ENCODE measurements at places on chromosomes 4 and X.

- no peak for DNase-seq
These were observed 64.9 kb downstream of the ANKRD17 start for GRCh38 chr4:73193659-73194058.

DNA sequence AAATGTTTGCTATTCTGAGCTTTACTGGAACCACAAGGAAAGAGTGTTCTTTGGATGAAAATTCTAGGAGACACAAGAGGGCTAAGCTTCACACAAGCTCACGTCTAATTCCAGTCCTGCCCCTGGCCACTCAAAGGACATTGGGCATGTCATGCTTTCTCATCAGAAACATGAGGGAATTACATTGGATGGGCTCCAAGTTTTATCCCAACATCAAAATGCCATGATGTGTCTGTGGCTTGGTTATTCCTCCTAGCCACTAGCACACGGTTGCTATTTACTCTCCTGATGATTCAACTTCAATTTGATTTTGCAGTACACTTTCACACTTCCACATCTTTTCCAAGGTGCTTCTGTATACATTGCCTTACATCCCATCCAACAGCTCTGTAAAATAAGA, 149.6 kb upstream of the FAM9B start:
- DNase-seq: no peak

DNA sequence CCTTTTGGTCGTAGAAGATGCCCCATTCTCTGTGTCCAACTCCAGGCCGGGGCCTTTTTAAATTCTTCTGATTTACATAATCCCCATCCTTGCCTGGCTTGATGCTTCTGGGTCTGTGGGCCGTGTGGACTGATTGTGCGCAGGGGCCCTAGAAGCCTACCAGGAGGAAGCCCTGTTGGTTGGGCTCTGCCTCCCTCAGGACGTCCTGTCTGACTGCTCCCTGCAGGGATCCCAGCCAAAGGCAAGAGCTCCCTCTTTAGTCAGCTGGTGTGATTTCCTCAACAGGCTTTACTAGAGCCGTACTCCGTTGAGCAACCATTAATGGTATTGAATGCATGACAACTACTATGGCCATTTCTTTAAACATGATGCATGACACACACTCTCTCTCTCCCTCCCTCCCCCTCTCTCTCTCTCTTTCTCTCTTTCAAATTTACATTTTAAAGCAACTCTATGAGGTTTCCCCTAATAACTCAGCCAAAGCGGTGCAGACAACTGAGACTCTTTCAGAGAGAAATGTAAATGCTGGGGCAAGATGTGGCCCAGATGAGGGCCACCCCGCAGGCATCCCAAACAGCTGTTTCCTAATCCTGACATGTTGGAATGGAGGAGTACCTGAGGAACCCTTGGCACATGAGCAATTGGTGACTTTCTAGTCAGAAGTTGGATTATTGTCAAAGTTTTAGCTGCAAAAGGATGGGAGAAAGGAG, 117.3 kb downstream of the DRD5 start:
- no peak for DNase-seq

DNA sequence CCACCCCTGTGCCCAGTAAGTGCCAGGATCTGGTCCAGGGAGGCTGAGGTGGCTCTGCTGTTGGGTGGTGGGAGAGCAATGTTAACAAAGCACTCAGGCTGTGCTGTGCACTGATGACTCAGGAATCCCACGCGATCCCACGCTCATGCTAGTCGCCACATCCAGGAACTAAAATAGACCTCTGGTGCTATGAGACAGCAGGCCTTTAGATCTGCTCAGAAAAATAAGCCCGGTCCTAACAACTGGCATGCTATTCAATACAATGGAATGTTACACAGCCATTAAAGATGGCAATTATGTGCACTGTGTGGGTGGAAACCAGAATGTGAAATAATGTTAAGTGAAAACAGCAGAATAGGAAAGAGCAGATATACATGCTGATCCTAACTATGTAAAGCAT, 26.0 kb downstream of the ARL13A start:
- no peak for DNase-seq

GRCh38 chr4:82469791-82470345, 39.5 kb downstream of the ENOPH1 start:
- no peak for DNase-seq

DNA sequence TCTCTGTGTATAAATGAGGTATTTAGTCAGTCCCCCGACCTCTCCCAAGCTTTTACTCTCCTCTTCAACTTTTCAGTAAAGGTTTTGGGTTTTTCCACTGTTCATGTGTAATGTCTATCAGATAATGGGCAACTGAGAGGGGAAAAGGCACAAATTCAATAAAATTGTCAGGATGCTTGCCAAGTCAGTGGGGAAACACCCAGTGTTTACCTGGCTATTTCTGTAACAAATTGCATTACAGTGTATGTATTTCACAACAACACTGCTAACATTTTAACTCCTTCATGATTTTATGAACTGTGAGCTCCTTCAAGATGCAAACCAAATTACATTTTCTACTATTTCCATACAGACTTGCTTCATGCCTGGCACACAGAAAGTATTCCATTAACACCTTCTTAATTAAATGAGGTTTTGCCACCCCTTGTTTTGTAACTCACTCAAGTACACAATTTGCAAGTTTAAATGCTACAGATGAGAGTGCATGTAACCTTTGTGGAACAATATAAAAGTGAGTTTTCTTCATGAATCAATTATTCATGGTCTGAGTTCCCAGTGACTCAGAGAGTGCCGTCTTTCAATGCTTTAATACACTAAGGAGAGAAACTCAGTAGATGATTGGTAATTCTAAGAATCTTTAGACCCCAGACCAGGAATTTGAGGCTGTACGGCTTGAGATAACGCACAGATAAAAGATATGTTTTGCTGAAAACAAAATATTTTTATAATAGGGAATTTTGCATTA, 149.8 kb upstream of the TLL1 start:
- DNase-seq: no peak

DNA sequence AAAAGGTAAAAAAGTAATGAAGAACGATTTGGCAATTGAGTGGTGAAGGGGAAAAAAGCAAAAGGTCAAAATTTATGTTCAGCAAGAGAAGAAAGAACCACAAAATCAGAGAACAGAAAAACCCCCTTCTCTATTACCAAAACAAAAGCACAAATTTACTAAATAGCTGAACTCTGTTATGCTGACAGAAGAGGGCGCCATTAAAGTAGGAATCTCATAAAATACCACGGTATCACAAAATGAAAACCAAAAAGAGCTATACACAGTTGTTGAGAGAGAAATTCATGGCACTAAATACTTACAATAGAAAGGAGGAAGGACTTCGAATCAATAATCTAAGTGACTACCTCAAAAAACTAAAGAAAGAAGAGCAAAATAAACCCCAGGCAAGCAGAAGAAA, 69.6 kb upstream of the CXorf66 start:
- DNase-seq: no peak

DNA sequence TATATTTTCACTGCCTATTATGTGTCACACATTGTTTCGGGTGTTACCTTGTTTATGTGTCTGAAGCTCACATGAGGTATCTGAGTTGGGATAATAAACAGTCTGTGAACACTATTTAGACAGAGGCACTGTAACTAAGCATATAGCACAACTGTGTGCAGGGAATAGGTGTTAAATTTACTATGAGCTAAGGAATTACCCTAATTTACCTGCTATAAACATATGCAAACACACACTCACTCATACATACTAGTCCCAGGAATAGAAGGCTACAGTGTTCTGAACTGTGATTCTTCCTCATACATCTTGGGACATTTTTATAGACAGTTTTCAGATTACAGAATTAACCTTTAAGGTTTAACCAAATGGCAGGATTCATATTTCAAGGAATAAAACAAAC, 127.6 kb upstream of the SPANXN4 start:
- DNase-seq: no peak

- no peak for DNase-seq
These were observed 395.6 kb upstream of the DIPK2B start for GRCh38 chrX:45596188-45596808.

DNA sequence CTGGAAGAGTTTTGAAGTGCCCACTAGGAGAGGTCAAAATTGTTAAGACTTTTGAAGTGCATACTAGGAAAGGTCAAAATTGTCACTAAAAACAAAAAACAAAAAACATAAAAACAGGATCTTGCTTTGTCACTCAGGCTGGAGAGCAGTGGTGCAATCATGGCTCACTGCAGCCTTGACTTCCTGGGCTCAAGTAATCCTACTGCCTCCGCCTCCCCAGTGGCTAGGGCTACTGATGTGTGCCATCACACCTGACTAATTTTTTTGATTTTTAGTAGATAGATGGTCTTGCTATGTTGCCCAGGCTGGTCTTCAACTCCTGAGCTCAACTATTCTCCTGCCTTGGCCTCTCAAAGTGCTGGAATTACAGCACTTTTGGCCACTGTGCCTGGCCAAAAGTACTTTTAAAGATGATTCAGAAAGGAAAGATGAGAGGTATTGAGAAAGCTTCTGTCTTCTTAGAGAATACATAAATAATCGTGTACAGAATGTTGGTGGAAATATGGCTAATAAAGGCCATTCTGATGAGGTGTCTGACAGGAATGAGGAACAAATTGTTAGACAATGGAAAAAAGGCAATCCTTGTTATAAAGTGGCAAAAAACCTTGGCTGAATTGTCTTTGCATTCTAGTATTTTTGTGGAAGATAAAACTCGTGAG, 43.3 kb upstream of the STX18 start:
- DNase-seq: no peak

DNA sequence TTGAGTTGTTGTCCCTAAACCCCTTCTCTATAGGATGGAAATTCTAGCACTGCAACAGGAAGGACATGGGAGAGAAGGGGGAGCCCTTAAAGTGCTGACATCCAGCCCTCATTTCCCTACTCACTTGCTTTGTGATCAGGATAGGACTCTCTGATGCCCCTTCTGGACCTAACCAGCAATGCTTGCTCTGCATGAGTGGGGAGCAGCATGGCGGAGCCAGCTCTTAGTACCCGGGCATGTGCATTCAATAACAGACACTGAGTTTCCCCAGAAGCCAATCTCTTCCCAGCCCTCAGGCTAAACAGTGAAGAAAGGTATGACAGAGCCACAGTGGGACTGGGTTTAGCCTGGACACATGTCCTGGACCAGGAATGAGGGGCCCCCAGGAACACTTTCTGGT, 14.0 kb downstream of the SOD3 start:
- no peak for DNase-seq

DNA sequence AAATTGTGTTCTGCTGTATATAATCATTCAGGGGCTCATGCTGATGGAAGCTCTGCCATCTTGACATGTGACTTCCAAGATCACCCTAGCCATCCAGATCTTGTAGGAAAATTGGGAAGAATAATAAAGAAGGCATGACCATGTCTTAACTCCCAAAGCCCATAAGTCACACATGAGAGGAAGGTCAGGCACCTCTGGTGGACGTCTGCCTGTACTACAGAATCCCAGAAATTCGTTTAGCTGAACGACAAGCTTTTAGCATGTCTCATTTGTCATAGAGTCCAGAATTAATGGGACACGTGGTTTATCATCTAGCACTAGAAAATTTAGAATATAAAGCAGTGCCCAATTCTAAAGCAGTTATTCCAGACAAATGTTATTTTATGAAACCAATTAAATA, 212.7 kb downstream of the CENPC start:
- no peak for DNase-seq

GRCh38 chrX:115134382-115134781, 54.8 kb upstream of the RBMXL3 start:
- no peak for DNase-seq

GRCh38 chrX:16743604-16744325, 24.4 kb downstream of the SYAP1 start:
- no peak for DNase-seq

GRCh38 chr4:138961129-138961528, 54.5 kb upstream of the NOCT start:
- no peak for DNase-seq

- no peak for DNase-seq
These were observed 3.4 kb downstream of the AKAP14 start for GRCh38 chrX:119899125-119899524.

DNA sequence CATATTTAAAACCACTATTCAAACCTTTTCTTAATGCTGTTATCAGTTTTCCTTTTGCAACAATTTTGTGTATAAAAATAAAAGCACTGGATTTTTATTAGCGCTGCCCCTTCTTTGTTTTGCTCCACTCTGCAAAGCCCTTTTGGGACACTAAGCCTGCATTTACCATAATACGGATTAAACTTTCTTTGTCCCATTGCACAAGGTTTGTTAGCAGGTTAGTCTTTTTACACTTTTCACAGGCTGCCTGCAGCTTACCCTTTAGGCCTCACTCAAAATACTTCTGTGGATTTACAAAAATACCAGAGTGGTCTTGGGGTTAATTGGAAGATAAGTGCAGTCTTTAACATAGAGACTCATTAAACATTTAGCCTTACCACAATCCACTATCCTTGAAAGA, 35.7 kb upstream of the MAB21L2 start:
- DNase-seq: no peak

DNA sequence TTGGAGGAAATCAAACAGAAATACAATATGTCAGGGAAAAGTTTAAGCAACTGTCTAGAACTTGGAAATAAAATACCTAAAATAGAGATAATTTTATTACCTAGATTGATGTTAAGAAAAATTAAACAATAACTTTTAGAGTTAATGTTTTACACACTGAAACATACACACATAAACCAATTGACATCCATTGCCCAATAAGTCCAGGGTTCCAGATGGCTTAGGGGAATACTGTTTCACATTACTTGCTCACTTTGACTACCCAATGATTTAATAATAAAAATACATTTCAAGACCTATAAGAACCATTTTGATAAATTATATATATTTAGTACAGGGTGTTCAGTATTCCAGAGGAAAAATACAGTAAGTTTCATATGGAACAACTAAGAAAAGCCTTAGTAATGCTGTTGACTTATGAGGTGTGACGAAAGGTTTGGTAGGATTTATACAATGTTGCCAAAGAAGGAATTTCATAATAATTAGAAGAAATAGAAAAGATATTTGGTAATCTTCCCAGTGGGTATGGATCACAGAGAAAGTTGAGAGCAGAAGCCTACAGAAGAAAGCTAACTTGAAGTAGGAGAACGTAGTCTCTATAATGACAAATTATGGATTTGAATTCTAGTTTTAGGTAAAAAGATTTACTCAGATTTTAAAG, 23.0 kb upstream of the UGT2B4 start:
- no peak for DNase-seq

DNA sequence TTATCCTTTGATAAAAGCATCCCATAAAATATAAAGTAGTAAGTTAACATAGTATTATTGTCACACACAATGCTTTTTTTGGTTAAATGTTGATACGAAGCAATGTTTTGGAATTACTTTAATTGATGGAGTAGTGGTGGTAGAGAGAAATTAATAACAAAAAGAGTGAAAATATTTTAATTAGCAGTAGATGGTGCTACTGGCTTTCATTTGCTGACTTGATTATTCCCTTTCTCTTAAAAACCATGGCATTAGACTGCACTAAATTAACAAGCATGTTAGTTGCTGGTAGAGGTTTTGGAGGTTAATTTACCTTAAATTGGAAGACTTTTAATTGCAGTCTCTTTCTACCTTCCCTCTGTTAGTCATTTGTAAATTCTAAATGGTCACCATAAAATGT, 8.9 kb upstream of the DCK start:
- no peak for DNase-seq

- DNase-seq: no peak
These were observed 49.5 kb downstream of the CLCN4 start for GRCh38 chrX:10206317-10206716.
